Lower lobe of right lung (tissue), 2 donors: ENCODE measurements at places on chromosomes 3 and 15. TPM values are rescaled to one million over a fixed set of nuclear protein-coding genes. Genes with fewer than 3 reads are reported as not detected.

The CATSPER2 gene
- total RNA-seq: 2.7 TPM

GRCh38 chr3:126017362-126017761 lies 48.4 kb downstream of the ROPN1B start:
- H3K27me3 ChIP-seq: no peaks in the 10 kb centered on the region
- H3K4me1 ChIP-seq: no peaks in the 10 kb centered on the region
- peaks cover 30% of the 10 kb centered on the region for H3K36me3 ChIP-seq
- no peak for DNase-seq
- no peak overlapping the region for H3K4me3 ChIP-seq
- H3K27ac ChIP-seq: no peak overlapping the region

DNA sequence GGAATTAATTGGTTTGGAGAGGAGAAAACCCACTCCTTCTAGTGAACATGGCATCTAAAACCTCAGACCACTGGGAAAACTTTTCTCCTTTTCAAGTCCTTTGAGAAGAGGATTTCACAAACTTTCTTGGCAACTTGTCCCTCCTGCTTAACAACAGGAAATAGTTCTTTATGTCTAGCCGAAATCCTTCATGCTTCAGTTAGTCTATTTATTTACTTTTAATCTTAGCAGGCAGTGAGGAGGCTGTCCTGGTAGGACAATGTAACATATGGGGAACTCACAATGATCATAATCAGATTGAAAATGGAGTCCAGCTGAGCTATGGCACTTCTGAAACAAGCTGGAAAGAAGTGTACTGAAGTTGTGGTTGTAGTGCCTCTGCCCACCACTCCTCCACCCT lies 50.6 kb downstream of the KY start:
- no peaks in the 10 kb centered on the region for H3K27me3 ChIP-seq
- H3K36me3 ChIP-seq: no peaks in the 10 kb centered on the region
- H3K4me1 ChIP-seq: no peaks in the 10 kb centered on the region
- H3K4me3 ChIP-seq: no peak overlapping the region

GRCh38 chr15:81792646-81793045 lies 253.2 kb downstream of the MEX3B start:
- H3K36me3 ChIP-seq: no peaks in the 10 kb centered on the region
- H3K4me1 ChIP-seq: no peaks in the 10 kb centered on the region
- DNase-seq: no peak
- H3K27ac ChIP-seq: no peak overlapping the region
- H3K4me3 ChIP-seq: no peak overlapping the region

The GPR160 gene
- 24.4 TPM for total RNA-seq

The CELSR3 gene
- total RNA-seq: 1.0 TPM

GRCh38 chr3:134614955-134615354 lies 35.9 kb downstream of the KY start:
- H3K27ac ChIP-seq: no peak overlapping the region
- H3K36me3 ChIP-seq: no peaks in the 10 kb centered on the region
- no peaks in the 10 kb centered on the region for H3K4me1 ChIP-seq
- DNase-seq: no peak
- H3K27me3 ChIP-seq: no peaks in the 10 kb centered on the region
